ENCODE measurements at places on chromosomes 3 and 15.

GRCh38 chr3:153158961-153159735 lies 2.9 kb upstream of the RAP2B start:
- DNase-seq: no peak

GRCh38 chr15:48644827-48645557 lies 517 bp downstream of the FBN1 start:
- DNase-seq: no peak

GRCh38 chr3:195839260-195840010 lies 27.7 kb upstream of the MUC4 start:
- DNase-seq: no peak

- DNase-seq: no peak
Measured at GRCh38 chr3:9349321-9350117, 13.3 kb upstream of the THUMPD3 start.

- DNase-seq: no peak
Measured at GRCh38 chr15:90087454-90088154, 14.7 kb downstream of the IDH2 start.

DNA sequence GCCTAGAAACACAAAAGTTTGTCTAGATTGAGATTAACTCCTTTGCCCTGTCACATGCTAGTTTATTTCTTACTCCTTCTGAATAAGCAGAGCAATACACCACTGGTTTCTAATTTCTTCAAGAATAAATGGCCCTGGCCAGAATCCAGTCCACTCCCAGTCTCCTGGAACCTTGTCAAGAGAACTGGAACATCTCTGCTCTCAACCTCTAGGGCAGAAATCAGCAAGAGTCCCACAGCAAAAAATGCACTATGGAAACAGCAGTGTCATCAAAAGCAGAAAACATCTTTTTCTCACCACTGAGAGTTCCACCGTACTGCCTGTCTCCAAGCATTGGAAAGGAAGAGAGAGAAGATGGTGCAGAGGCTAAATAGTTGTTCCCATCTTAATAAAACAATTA lies 35.9 kb upstream of the PPP2R3A start:
- DNase-seq: no peak

DNA sequence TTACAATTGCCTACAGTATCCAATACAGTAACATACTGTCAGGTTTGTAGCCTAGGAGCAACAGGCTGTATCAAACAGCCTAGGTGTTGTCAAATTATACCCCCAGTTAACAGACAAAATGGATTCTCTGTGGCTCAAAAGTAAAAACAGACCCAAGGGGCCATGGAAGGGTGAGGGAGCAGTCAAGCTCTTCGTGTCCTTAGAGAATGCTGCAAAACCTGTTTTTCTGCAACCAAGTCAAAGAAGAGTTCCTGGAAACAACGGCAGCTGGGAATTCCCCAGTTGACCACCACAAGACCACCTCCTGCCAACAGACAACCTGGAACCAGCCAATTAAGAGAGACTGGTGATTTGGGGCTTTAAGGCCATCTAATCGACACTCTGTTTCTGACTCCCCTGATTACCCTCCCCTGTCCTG lies 11.1 kb upstream of the THUMPD3 start:
- DNase-seq: no peak

DNA sequence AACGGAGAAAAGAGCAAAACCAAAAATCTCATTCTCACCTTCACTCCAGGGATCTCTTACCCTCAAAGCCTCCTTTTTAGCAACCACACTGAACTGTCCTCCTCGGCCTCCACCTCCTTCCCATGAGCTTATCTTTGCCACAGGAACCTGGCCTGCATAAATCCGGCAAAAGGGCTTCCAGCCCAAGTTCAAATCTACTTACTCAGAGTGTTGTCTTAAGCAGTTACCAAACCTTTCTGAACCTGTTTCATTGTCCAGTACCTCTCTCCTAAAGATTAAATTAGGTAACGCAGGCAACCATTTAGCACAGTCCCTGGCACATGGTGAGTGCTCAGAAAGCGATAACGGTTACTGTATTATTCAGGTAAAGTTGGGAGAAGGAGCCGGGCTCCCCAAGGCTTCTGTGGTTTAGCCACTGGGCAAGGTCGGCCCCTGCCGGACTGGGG lies 777 bp downstream of the CIB1 start:
- DNase-seq: no peak

DNA sequence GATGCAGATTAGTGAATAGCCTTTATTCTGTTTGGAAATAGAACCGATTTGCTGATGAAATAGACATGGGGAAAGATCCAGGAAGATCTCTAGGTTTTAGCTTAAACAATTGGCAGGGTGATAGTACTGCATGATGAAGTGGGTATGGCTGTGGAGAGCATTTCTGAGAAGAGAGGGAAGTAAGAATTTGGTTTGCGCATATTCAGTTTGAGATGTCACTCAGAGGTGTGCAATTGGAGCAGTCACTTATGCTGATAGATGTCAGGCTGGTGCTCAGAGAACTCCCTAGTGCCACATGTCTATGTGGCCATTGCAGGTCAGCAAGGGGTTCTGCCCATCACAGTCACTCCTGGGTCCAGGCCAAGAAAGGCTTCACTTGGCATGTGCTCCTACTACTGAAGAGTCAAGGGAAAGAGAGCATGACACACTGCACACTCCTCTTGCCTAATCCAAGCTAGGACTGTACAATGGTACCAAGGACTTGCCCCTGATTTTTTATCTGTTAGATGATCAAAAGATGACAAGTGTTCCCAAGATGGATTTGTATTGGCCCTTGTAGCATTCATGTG lies 57.2 kb upstream of the ST8SIA2 start:
- no peak for DNase-seq

- no peak for DNase-seq
Measured at GRCh38 chr3:176650478-176650877, 546.8 kb downstream of the TBL1XR1 start.

- no peak for DNase-seq
Measured at GRCh38 chr3:138381413-138381901, 33.1 kb downstream of the MRAS start.

- DNase-seq: peak; percentile 78
Measured at GRCh38 chr15:77543159-77543882, 89.4 kb downstream of the LINGO1 start.

- no peak for DNase-seq
Measured at GRCh38 chr3:172625404-172625803, 85.5 kb downstream of the NCEH1 start.

- no peak for DNase-seq
Measured at GRCh38 chr3:17179381-17180205, 294.8 kb downstream of the PLCL2 start.

DNA sequence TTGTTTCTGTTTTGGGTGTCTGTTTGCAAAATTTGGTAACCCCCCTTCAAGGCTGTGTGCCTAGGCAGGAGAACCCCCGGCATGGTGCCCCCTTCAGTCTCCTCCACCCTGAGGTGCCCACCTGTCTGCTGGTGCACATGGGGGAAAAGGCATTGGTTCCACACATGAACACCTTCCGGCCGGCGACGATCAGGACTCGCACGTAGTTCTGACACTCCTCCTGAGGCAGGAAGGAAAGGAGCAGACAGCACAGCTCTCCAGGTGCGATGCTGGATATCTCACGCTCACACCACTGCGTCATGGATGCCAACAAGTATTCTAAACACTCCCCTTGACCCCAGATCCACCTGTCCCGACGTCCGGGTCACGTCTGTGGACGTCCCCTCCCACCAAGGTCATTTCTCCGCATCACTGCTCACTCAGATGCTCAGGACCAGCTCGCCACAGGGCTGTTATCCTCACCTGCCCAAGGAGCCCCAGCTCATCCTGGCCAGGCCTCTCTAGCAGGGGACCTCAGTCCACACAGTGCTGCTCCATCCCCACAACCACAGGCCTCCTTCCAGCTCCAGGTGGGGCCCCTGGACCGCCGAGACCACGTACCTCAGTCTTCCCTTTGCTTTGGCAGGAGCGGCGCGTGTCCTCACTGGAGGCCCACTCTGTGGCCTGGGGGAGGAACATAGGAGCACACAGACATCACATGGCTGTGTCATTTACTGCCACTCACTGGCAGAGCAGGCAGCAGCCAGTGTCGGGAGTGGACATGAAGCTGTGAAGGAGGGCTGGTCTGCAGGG lies 99.0 kb downstream of the SEMA5B start:
- DNase-seq: no peak

GRCh38 chr15:35932531-35932930 lies 386.6 kb upstream of the DPH6 start:
- no peak for DNase-seq

DNA sequence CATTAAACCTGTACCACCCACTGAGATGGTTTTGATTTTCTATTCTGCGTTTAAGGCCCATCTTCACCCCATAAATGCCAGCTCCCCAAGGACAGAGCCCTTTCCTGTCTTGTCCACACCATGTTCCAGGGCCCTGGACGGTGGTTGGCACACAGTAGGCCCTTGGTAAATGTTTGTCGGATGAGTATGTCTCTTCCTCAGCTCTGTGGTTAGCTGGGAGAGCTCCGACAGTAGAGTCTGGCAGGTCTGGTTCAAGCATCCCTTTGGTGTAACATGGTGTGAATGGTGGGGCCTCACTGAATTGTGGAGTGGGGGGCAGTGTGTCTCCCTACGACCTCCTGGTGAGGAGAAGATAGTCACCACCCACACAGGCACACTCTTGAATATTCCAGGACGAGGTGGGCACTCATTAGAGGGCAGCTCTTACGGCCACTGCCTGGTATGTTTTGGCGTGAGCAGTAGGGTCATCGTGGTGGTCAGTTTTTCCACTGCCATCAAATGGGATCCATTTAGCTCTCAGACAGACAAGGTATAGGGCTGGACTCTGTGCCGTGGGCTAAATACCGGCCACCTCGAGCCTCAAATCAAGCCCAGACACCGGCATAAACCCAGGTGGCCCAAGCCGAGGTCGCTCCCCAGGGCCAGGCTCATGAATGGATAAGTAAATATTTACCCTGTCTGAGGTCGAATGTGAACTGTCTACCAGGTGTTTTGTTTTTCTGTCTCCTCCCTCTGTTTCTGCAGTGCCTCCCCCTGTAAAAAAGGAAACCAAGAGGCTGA lies 61.3 kb downstream of the SMAD3 start:
- no peak for DNase-seq

- no peak for DNase-seq
Measured at GRCh38 chr15:98731712-98732450, 83.5 kb downstream of the IGF1R start.

- DNase-seq: no peak
Measured at GRCh38 chr15:85404918-85405866, 24.8 kb downstream of the AKAP13 start.

DNA sequence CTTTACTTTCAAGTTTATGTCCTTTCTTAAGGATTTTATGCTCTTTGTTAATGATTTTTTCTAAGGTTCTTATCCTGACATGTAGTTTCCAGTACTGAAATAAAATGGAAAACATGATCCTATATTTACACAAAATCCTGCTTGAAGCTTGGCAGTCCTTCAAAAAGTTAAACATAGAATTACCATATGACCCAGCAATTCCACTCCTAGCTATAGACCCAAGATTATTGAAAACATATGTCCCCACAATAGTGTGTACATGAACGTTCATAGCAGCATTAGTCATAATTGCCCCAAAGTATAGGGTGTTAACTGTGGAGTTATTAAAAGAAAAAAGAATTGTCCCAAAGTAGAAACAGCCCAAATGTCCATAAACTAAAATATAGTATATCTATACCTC lies 33.2 kb downstream of the ITGB5 start:
- DNase-seq: no peak

DNA sequence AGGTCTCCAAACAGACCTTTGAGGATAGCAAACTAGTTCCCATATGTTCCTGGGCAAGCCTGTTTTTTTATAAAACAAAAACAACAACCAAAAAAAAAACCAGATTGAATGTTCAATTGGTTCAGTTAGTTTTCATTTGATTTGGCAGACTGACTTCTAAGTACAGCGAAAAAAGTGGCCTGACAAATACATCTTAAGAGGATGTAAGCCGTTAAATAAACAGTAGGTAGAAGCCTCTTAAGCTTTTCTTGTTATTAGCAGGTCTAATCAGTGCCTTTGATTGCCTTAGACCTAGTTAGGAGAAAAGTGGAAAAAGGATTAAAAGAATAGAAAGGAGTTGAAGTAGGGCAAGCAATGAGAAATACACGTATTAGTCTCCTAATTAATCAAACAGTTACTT lies 13.2 kb downstream of the TSC22D2 start:
- DNase-seq: no peak

GRCh38 chr3:8579096-8579495 lies 65.5 kb downstream of the SSUH2 start:
- DNase-seq: no peak
